Neural progenitor cell (in vitro differentiated cells): ENCODE measurements at places on chromosomes 11 and 22. TPM values are rescaled to one million over a fixed set of nuclear protein-coding genes. Genes with fewer than 3 reads are reported as not detected.

GRCh38 chr11:120522736-120523135 is 11.2 kb downstream of the GRIK4 start:
- no peak for DNase-seq

- DNase-seq = no peak
These were observed 98.6 kb downstream of the GRIK4 start for GRCh38 chr11:120610111-120610510.

DNA sequence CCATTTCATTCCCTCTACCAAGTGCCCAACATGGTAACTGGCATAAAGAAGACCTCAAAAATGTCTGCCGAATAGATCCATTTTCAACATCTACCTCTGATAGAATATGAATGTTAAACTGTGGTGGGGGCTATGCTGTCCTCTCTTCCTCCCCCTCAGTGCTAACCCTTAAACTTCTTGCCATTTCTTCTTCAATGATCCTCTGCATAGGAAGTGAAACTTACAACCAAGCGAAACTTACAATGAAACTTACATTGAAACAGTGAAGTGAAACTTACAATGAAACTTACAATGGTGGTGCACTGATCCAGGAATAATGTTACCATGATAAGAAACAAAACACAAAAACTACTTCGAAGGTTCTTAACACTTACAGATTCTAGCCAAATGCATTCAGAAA is 4.7 kb downstream of the RTCB start:
- DNase-seq = no peak

CDCA5 gene
- 46.7 and 57.3 TPM in 2 replicates for total RNA-seq

SYT12 gene
- 0.50 and 0.67 TPM in 2 replicates for total RNA-seq

GRCh38 chr11:94183886-94184264 is 55.2 kb downstream of the PANX1 start:
- peak; percentile 73 for DNase-seq

DNA sequence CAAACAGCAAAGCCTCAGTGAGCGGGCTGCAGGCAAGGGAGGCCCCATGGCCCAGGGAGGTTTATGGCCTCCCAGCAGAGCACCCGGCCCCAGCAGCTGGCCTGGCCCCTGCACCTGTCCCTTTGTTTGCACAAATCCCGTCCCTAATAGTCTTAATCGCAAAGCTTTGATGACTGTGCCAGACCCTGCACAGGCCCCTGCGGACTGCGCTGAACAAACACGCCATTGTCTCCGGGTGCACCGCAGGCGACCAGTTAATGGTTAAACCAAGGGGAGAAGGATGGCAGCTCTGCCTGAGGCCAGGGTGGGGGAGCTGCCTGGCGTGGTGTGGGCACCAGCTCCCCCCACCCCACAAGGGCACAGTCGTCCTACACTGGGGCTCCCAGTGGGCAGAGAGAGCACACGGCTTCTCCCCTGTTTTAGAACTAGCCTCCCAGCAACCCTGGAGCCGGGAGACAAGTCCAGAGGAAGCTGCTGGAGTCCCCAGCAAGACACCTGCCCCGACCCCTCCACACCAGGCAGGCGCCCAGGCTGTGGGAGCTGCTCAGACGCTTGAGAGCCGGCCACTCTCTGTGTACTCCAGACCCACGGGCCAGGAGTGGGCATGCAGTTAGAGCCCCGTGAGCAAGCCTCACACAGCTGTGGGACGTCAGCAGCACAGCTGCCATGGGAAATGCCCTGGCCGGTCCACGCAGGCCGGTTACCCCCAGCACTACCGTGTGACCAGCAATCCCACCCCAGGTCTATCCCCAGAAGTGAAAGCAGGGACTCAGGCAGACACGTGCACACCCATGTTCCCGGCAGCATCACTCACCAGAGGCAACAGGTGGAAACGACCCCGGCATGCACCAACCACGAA is 39.7 kb upstream of the TH start:
- DNase-seq = peak; percentile 91

- DNase-seq = peak; percentile 77
These were observed 7.1 kb upstream of the FLI1 start for GRCh38 chr11:128686745-128687177.
